ENCODE measurements at places on chromosomes 2 and 18. TPM values are rescaled to one million over a fixed set of nuclear protein-coding genes. Genes with fewer than 3 reads are reported as not detected.

Gene EFR3B
- total RNA-seq = 0.73 TPM

Gene NGEF
- total RNA-seq = not detected

DNA sequence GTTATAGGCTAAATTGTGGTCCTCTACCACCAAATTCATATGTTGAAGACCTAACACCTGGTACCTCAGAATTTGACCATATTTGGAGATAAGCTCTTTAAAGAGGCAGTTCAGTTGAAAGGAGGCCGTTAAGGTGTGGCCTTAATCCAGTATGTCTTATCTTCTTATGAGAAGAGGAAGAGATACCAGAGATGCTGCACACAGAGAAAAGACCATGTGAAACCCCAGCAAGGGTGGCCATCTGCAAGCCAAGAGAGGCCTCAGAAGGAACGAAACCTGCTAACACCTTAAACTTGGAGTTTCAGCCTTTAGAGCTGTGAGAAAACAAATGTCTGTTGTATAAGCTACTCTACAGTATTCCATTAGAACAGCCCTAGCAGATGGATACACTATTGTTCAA, 528.1 kb upstream of the DCC start:
- H3K27me3 ChIP-seq = no peaks in the 10 kb centered on the region
- no peak for DNase-seq
- H3K36me3 ChIP-seq = no peaks in the 10 kb centered on the region

DNA sequence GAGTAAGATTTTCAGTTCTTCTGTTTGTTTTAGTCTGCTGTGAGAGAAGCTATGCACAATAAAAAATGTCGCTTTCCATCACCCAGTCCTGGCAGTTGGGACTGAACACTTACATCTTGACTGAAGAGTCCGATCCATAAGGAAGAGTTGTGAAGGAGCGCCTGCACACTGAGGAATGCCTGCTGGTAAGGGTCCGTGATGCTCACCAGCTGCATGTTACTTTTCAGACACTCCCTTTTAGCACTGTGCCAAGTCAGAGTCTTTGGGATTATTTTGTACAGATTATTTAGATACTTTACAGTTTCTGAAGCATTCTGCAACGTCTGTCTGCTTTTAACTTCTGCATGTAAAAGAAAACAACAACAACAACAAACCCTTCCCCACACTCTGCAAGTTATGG, 42.6 kb upstream of the CD302 start:
- H3K27me3 ChIP-seq = no peaks in the 10 kb centered on the region
- no peaks in the 10 kb centered on the region for H3K36me3 ChIP-seq
- H3K4me3 ChIP-seq = no peak overlapping the region
- H3K4me1 ChIP-seq = no peaks in the 10 kb centered on the region

DNA sequence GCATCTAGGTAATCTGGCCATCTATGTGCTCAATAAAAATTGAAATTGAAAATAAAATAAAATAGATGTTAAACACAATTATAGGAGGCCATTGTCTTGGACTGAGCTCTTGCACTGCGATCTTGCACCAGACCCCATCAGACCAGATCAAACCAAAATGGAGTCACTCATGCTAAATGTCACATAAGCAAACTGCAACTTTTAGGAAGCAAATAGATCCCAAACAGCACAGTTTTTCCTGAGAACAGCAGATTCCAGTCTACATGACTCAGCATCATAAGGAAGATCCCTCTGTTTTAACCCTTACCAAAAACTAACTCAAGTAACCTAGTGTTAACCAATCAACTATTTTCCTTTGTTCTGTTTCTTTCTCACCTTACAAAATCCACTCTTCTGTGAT, 57.7 kb upstream of the LRP1B start:
- no peak for DNase-seq
- no peaks in the 10 kb centered on the region for H3K36me3 ChIP-seq
- no peaks in the 10 kb centered on the region for H3K4me1 ChIP-seq
- no peak overlapping the region for H3K27ac ChIP-seq

DNA sequence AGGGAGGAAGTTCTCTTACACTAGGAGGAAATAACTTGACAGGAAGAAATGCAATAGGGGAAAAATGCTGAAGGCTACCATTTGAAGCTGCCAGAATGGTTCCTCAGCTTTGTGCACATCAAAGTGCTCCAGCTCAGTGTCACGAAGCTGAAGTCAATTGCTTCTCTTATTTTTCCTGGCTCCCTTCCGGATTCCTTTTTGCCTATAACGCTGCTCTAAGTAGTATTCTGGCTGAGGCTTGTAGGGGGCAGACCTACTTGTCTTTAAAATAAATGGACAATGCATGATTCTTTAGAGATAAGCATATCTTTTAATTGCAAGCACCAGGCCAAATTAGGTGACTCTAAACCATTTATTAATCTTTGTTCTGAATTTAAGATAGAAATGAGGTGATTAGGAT, 60.3 kb upstream of the SCN1A start:
- H3K4me1 ChIP-seq = no peaks in the 10 kb centered on the region
- H3K4me3 ChIP-seq = no peak overlapping the region
- DNase-seq = no peak
- no peak overlapping the region for H3K27ac ChIP-seq

DNA sequence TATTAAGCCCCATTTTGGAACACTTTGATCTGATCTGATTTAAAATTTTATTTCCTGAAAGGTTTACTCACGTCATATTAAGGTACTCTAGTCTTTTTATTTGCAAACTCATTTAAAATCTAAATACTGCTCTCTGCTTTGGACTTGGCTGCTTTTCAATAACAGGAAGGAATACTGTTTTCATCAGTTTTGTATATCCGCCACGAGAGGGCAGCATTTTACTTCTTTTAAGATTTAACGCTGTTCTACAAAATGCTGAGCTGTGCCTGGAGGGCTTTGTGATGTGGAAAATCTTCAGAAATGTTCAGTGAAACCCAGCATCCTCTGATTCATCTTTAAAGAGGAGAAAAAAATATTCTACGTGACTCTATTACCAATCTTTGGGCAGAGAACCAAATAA, 37.5 kb upstream of the SLC38A11 start:
- peak; percentile 74 for DNase-seq
- H3K4me3 ChIP-seq = no peak overlapping the region
- H3K27me3 ChIP-seq = no peaks in the 10 kb centered on the region
- H3K27ac ChIP-seq = peak overlapping the region; percentile 57
- no peaks in the 10 kb centered on the region for H3K4me1 ChIP-seq
- no peaks in the 10 kb centered on the region for H3K36me3 ChIP-seq

DNA sequence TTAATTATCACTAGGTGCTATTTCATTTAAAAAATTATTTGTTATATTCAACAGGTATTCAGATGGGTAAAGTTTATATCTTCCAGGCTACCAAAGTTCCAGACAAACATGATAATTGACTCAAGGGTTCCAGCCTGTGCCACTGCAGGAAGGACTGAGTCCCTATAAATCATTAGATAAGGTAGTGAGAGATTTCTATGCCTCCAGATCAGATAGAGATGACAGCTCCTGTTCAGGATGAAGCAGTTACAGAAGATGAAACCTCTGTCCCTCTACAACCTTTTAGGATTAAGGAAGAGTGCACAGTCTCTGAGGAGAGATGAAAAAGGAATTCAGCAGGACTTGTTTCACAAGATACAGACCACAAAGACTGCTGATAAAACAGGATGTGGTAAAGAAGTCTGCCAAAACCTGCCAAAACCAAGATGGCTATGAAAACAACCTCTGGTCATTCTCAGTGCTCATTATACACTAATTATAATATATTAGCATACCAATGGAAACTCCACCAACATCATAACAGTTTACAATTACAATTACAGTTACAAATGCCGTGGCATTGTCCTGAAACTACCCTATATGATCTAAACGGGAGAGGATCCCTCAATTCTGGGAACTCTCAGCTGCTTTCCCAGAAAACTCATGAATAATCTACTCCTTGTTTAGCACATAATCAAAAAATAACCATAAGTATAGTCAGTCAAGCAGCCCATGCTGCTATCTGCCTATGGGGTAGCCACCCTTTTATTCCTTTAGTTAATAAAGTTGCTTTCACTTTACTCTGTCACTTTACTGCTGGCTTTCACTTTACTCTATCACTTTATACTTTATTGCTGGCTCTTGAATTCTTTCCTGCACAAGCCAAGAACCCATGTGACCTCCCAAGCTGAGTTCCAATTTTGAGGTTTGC, 288.5 kb downstream of the PDE11A start:
- no peaks in the 10 kb centered on the region for H3K36me3 ChIP-seq
- no peaks in the 10 kb centered on the region for H3K4me1 ChIP-seq
- DNase-seq = no peak
- peak overlapping the region; percentile 81 for H3K27ac ChIP-seq
- no peak overlapping the region for H3K4me3 ChIP-seq

DNA sequence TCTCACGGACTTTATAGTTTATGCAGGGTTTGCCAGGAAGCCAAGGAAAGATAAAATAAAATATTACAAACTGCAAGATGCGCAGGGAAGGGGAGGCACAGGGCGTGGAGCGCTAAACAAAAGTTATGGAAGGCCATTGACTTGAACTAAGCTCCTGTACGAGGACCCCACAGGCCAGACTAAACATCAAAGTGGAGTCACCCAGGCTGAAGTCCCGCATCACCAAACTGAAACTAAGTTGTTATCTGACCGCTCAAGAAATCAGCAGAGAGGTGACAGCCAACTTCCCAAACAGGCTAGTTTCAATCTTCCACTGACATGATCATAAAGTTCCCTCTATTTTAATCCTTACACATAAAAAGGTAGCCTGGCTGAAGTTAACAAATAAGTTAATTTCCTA, 90.5 kb upstream of the YWHAQ start:
- no peaks in the 10 kb centered on the region for H3K27me3 ChIP-seq
- H3K36me3 ChIP-seq = no peaks in the 10 kb centered on the region
- DNase-seq = no peak
- no peaks in the 10 kb centered on the region for H3K4me1 ChIP-seq
- no peak overlapping the region for H3K27ac ChIP-seq
- no peak overlapping the region for H3K4me3 ChIP-seq

DNA sequence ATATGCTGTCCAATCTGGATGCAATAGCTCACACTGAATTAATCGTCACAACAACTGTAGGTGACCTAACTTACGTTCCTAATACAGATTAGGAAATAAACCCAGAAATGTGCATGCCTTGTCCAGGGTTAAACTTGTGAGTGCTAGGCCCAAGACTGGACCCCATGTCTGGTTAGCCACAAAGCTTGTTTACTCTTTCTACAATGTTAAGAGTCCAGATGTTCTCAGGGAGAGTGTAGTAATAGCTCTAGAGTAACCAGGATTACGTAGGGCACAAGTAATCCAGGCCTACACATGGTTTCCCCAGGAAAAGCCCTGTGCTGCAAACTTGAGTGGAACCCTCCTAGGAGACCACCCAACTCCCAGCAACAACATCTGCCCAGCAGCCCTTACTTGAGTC, 26.2 kb downstream of the TRIB2 start:
- no peak overlapping the region for H3K27ac ChIP-seq
- H3K4me1 ChIP-seq = no peaks in the 10 kb centered on the region
- no peaks in the 10 kb centered on the region for H3K27me3 ChIP-seq
- no peak for DNase-seq

DNA sequence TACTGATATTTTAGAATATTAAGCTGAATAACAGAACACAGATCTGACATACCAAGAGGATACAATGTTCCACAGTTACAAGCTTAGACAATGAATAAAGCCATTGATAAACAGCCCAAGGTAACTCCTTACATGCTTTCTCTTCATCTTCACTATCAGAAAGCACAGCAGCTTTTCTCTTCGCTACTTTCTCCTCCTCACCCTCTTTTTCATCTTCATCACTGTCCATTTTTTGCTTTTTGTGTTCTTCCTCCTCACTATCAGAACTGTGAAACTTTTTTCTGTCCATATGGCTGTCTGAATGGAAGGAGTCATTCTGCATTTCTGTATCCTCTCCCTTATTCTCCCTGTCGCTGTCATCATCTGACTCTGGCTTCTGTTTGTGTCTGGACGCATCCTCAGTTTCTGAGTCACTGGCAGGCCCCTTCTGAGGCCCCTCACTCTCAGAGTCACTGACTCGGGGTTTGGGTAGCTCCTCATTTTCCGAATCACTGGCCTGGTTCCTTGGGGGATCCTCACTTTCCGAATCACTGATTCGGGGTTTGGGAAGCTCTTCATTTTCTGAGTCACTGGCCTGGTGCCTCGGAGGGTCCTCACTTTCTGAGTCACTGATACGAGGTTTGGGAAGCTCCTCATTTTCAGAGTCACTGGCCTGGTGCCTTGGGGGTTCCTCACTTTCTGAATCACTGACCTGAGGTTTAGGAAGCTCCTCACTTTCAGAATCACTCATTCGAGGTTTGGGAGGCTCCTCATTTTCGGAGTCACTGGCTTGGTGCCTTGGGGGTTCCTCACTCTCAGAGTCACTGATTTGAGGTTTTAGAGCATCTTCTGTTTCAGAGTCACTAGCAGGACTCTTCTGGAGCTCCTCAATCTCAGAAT, 21.5 kb downstream of the IWS1 start:
- no peaks in the 10 kb centered on the region for H3K36me3 ChIP-seq
- no peaks in the 10 kb centered on the region for H3K27me3 ChIP-seq
- peaks cover 7% of the 10 kb centered on the region for H3K4me1 ChIP-seq
- DNase-seq = no peak

DNA sequence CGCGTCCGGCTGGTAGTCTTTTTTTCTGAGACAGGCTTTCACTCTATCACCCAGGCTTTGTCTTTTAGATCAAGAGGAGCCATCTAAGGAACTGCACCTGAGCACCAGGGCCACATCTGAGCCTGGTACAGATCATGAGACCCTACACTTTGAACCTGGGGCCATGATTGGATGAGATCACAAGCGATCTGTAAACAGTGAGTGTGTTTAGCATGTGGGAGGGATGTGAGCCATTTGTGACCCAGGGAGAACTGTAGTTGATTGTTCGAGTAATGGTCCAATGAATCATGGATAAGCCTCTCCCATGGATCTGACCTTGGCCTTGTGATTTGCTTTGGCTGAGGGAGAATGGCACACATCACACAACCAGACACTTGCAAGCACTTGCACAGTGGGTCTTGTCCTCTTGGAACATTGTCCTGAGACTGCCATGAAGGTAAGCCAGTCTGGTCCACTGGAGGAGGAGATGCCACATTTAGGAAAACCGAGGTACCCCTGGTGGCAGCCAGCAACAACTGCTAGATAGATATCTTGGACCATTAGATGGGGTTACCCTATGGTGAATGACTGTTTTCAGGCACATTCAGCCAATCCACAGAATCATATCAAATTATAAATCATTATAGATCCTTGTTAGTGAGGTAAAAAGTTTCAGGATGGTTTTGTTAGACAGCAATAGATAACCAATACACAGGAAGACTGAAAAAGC, 19.5 kb upstream of the DTNB start:
- no peaks in the 10 kb centered on the region for H3K27me3 ChIP-seq
- DNase-seq = no peak
- H3K36me3 ChIP-seq = no peaks in the 10 kb centered on the region
- peak overlapping the region; percentile 5 for H3K27ac ChIP-seq
- H3K4me1 ChIP-seq = no peaks in the 10 kb centered on the region
- no peak overlapping the region for H3K4me3 ChIP-seq

- H3K27ac ChIP-seq = no peak overlapping the region
- H3K27me3 ChIP-seq = no peaks in the 10 kb centered on the region
- H3K4me1 ChIP-seq = no peaks in the 10 kb centered on the region
These were observed 27.4 kb upstream of the SPR start for GRCh38 chr2:72859831-72860262.

- no peak for DNase-seq
- H3K4me1 ChIP-seq = no peaks in the 10 kb centered on the region
- no peak overlapping the region for H3K4me3 ChIP-seq
- H3K27me3 ChIP-seq = no peaks in the 10 kb centered on the region
- no peaks in the 10 kb centered on the region for H3K36me3 ChIP-seq
These were observed 84.2 kb downstream of the KLHL29 start for GRCh38 chr2:23469142-23469540.

All from breast epithelium (tissue), 4 donors.